ENCODE measurements at places on chromosomes 6 and 20.

DNA sequence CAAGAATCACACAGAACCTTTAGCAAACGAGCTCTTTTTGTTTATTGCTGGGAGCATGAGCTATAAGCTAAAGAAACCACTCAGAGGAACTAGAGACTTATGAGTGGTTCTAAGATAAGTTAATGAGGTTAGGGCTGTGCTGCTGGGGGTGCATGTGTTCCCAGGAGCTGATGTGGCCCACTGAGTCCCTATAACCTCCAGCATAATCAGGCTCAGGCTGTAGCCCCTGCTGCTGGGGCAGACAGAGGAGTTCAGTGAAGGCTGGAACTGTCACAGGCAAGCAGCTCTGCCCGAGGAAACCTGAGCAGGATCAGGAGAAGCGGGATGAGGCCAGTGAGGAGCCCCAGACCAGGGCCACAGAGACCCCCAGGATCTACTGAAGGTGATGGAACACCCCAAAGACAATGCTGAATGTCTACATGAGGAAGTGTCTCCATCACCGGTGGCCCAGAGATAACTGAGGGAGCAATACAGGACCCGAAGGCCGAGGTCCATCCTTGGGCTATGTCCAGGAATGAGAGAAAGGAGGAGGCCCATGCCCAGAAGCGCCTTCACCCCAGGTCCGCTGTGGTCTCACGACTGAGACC is 17.3 kb downstream of the TUBB2B start:
- no peak for DNase-seq

GRCh38 chr20:50820515-50821256 is 25.8 kb downstream of the BCAS4 start:
- DNase-seq = no peak

GRCh38 chr20:48850977-48851299 is 23.1 kb upstream of the PREX1 start:
- no peak for DNase-seq

GRCh38 chr6:114446342-114446741 is 103.5 kb upstream of the HS3ST5 start:
- no peak for DNase-seq

DNA sequence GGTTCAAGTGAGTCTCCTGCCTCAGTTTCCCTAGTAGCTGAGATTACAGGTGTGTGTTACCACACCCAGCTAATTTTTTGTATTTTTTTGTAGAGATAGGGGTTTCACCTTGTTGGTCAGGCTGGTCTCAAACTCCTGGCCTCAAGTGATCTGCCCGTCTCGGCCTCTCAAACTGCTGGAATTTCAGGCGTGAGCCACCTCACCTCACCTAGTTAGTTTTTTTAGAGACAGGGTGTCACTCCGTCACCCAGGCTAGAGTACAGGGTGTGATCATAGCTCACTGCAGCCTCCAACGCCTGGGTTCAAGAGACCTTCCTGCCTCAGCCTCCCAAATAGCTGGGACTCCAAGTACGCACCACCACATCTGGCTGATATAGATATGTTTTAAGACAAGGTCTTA is 22.9 kb downstream of the SYTL3 start:
- DNase-seq = no peak

DNA sequence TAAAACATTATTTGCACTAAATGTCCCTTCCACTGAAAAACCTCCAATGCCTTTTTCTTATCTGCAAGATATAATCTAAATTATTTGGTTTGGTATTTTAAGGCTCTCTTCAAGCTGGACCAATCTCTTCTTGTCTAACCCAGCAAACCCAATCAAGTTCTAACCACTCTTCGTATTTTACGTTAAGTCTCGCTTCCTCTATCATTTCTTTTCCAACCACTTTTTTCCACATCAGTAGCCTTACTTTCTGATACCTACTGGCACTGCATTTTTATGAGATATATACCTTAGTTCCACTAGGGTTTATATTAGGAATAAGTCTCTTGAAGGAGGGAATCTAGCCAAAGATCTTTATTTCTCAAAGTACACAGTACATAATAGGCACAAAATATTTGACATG is 19.1 kb downstream of the FBXL4 start:
- no peak for DNase-seq

GRCh38 chr20:38630727-38631126 is 29.1 kb downstream of the ARHGAP40 start:
- no peak for DNase-seq

DNA sequence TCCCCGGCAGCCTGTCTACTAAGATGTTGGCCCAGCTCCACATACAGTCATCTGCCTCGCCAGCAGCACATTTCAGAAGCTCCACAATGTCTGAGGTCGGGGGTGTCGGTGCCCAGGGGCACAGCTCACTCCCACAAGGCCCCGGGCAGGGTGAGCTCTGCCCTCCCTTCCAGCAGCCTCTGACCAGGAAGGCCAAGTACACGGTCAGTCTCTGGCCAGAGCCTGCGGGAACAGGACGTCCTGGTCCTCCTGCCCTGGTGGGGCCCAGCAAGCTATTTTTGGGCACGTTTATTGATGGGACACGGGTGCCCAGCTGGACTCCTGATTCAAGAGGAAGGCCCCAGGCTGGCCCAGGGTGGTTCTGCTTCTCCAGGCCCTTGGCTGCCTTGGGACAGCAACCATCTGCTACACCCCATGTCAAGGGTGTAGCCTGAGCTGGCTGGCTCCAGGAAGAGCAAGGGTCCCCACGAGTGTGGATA is 114.9 kb upstream of the PTPN1 start:
- no peak for DNase-seq

Measured in SK-N-DZ (cell line).